Left lung (tissue), 14 donors: ENCODE measurements at places on chromosomes 4 and X.

DNA sequence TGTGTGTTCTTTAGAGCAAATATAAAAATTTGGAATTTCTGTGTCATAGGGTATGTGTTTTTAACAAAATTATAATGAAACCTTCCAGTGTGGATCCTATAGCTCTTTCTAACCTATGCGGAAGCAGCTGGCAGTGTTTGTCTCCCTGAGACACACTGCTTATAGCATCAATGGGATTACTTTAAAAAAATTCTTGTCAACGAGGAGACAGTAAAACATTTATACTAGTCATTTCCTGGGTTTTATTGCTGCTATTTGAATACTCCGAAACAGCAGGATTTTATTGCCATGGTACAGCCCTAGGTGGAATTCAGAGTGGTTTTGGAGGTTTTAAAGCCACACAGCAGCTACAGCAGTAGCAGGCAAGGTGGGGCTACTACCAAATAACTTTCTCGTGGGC lies 145.1 kb upstream of the IL1RAPL2 start:
- no peak for DNase-seq

GRCh38 chr4:85784348-85784747 lies 309.4 kb downstream of the ARHGAP24 start:
- no peak for DNase-seq

GRCh38 chrX:95974890-95975289 lies 709.8 kb upstream of the DIAPH2 start:
- no peak for DNase-seq

- DNase-seq, result no peak
These were observed 63.5 kb upstream of the PLAC8 start for GRCh38 chr4:83178029-83178428.

GRCh38 chr4:159390648-159391047 lies 287.8 kb downstream of the RAPGEF2 start:
- DNase-seq, result no peak

DNA sequence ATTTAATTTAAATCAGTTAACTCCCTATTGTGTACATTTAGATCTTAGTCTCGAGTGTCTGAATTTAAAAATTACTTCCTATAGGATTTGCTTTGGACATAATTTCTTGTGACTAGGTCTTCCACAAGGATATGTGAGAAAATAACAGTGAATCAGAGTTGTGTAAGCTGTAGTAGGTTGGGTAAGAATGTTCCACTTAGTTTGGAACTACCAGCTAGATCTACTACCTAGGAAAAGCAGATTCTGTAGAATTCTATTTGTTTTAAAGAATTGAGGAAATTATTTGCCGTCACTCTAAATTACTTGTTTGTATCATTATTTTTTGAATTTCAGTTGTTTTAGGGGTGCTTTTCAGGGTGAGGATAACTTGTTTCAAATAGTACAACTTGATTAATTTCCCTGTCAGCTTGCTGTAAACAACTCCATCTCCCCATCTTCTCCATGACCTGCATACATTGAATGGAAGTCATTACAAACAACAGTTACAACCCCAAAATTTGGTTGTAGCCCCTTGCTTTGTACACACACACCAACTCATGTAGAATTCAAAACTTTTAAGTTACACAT lies 1.3 kb downstream of the MTHFD2L start:
- DNase-seq, result no peak

DNA sequence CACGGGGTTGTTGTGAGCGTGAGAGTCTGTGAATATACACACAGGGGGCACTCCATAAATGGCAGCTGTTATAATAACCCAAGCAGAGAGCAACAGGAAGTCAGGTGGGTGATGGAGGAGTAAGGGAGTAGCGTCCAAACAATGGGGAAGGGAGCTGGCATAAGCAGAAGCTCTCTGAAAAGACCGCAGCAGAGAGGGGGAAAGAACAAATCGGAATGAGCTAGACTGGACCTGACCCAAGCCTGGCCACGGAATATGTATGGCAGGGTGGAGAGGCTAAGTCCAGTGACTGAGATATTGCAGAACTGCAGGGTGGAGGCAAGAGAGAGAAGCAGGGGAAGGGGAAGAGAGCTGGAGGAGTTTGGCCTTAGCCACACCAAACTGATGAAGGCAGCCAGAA lies 6.5 kb upstream of the GJB1 start:
- no peak for DNase-seq

- no peak for DNase-seq
These were observed 8.0 kb downstream of the MAN2B2 start for GRCh38 chr4:6582889-6583490.

- DNase-seq, result no peak
These were observed 36.9 kb upstream of the PUDP start for GRCh38 chrX:7184816-7185215.

- no peak for DNase-seq
These were observed 201.0 kb upstream of the MAMLD1 start for GRCh38 chrX:150162141-150162540.

DNA sequence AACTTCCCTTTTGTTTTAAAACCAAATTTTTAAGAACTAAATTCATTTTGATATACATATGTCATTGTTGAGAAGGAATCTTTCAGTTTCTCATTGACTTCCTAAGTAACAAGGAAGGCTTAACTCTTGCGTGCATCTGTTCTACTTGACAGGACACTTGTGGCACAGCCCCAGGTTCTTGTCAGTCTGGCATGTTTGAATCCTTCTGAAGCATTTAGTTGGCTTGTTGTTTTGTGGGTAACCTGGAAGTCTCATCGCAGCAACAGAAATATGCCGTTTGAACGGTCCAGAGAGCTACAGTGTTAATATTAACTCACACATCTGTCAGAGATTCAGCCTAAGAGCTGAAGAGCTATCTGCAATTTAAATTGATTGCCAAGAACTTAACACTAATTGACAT lies 76.0 kb downstream of the GLRA3 start:
- no peak for DNase-seq

- no peak for DNase-seq
These were observed 64.1 kb downstream of the BEND4 start for GRCh38 chr4:42088386-42088785.

DNA sequence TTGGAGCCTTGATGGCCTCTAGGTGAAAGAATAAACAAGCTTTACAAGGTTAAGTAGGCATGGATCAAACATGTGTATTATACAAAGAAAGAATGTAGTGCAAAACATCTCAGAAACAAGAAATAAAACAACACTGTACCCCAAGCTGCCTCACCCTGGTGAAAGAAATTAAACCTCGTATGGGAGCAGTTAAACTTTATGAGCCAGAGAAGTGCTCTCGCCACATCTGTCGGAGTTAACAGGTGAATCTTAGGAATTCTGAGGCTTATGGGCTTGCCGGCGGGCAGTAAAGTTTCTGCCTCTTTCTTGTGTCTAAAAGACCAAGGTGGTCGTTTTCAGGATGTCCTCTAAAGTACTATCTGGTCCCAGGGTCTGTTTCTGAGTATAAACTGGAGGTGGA lies 34.0 kb upstream of the ARSH start:
- no peak for DNase-seq

GRCh38 chrX:9912351-9913145 lies 54.6 kb upstream of the CLDN34 start:
- DNase-seq, result no peak

DNA sequence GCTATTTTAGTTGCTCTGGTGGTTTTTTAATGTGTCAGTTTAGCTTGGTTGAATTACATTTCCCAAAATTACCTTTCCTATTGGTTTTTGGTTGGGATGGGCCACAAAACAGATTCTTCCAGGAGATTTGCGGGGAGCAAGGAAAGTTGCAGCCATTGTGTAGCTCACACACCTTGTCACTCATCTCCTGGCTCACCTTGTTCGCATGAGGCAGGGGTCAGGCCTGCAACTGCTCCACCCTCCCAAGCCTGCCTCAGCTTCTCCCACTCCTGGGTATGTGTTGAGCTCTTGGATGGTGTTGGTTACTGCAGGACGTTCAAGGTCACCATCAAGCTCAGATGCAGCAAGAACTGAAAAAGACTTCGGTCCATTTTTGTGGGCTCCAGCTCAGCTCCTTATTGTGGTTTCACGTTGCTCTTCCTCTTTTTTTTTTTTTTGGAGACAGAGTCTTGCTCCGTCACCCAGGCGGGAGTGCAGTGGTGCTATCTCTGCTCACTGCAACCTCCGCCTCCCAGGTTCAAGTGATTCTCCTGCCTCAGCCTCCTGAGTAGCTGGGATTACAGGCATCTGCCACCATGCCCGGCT lies 95.6 kb upstream of the METTL14 start:
- no peak for DNase-seq

DNA sequence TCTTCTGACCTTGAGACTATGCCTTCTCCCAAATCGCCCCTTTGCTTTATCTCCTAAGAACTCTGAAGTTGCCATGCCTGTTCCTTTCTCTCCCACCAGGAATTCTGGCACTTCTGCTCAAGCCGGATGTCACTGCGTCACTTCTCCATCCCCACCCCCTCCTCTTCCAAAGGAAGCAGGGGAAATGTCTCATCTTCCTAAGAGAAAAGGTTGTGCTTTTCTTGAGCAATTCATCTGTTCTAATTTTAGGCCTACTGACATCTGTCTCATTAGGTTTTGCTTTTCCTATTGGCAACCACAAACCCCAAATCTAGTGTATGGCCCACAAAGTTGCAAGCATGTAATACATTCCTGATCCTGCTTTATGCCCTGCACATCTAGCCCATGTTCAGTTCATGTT lies 163.1 kb upstream of the PLAC1 start:
- no peak for DNase-seq

GRCh38 chr4:187171706-187172339 lies 448.2 kb upstream of the FAT1 start:
- no peak for DNase-seq

DNA sequence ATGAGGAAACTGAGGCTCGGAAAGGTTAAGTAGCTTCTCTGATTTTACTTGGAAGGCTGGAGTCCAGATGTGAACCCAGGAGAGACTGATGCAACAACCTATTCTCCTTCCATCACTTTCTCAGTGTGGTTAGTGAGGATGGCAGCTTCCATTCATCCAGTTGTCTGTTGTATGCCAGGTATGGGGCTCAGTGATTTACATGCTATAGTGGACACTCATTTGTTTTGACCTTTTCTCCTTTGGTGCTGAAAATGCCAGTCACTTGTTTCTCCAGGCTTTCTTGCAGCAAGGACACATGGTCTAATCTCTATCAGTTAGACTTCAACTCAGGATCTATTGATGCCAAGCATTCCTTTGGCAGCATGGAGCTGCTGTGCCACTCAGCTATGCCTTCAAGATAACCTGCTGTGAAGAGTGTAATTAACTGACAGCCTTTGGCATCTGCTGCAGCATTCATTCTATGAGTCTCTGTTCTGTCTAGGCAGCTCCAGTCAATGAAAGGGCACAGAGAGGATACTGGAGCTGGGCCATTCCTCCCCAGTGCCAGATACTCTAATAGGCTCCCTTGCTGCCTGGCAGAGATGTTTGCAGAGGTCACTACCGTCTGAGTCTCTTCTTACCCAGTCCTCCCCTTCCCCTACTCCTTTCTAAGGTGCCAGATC lies 11.0 kb upstream of the CWH43 start:
- no peak for DNase-seq

GRCh38 chrX:9595174-9595573 lies 130.3 kb downstream of the TBL1X start:
- no peak for DNase-seq

- no peak for DNase-seq
These were observed 19.3 kb downstream of the ARHGEF9 start for GRCh38 chrX:63765712-63766111.

- no peak for DNase-seq
These were observed 284.3 kb downstream of the ARHGAP10 start for GRCh38 chr4:148016063-148016637.

- DNase-seq, result no peak
These were observed 2352.3 kb downstream of the PCDH7 start for GRCh38 chr4:33072298-33073089.

DNA sequence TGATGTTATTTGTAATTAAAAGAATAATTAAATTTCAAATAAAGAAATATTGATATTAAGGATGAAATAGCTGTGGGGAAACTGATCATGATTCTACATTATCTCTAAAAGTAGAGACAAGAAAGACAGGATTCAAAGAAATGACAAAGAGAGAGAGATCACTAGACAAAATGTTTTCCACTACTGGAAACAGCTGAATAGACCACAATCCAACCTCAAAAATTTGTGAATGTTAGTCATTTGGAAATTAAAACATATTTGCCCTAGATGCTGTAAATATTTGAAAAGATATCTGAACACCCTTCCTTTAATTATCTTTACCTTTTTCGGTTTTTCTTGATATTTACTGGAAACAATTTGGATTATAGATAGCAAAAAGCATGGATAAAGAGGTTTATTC lies 414.9 kb downstream of the CENPC start:
- DNase-seq, result no peak

DNA sequence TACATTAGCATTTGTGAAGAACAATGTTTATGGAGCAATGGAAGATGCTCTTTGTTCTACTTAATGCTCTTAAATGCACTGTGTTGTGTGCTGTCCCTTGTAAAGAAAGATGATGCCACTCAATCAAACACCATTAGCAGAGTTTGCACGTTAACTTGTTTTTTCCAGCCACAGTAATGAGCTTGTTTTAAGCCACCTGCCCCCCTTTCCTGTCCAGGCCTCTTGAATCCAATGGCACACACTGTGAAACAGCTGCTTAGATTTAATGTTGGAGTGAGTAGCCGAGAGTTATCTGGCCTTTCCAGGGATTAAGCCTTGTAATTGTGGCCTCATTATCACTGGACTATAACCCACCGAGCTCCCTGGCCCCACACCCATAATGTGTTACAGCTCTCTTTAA lies 86.0 kb downstream of the PAK3 start:
- DNase-seq, result no peak

DNA sequence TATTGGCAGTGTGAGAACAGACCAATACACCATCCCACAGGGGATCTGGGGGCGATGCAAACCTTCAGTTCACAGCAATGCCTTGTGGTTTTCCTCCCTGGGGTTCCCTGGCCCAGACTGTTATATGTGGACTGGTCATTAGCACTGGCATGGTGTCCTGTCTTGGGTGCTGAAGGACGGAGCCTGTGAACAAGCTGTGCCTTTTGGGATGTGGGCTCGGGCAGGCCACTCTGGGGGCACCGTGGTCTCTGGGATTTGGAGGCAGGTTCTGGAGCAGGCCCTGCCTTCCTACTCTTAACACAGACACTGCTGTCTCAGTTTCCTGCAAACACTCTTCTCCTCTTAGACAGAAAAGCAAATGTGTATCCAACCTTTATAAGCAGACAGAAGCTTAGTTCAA lies 93.0 kb upstream of the ADRA2C start:
- no peak for DNase-seq

DNA sequence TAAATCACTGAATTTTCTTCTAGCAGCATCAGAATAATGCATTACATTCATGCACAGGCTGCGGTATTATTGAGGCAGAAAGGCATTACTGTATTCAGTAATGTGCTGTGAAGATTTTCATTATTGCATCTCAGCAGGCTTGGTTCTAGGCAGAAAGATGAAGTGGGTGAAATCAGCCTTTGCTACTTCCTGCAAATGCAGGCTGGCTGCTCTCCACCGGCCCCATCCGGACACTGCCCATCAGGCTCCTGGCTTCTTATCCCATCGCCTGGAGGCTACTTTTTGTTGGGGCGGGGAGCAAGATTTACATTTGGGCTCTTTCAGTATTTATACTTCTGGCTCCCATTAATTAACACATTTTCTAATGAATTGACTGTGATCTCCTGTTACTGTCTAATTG lies 117.8 kb downstream of the FRAS1 start:
- no peak for DNase-seq
